C1 segment of cervical spinal cord (tissue), 14 donors: ENCODE measurements at places on chromosomes 7 and 10.

GRCh38 chr7:42495256-42495655 lies 258.2 kb upstream of the GLI3 start:
- no peak for DNase-seq

DNA sequence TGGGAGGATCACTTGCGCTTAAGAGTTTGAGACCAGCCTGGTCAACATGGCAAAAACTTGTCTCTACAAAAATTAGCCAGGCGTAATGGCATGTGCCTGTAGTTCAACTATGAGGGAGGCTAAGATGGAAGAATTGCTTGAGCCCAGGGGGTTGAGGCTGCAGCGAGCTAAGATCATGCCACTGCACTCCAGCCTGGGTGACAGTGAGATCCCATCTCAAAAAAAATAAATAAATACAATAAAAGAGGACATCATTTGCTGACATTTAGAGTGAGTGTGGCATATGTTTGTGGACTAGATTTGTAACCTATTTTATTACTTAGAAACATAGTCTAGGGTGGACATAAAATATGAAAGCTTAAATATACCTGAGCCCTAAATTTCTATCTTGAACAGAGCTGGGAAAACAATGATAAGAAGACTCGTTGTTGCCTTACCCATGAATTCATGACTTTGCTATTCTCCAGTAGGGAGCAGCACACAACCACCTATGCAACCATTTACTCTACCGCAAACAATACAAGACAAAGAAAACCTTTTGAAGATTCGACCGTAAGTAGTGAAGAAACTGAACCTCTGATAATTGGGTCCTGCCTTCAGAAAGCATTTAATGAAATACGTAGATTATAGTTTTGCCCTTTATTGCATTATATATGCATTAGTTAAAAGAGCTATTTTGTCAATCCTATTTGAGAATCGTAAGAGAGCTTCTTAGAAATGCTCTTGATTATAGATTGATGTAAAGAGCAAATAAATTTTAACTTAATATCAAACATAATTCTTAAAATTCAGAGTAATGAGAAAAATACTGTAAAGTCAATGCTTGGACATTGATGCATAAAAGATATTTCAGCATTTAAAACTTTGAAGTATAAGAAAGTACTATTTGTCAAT lies 83.5 kb downstream of the GNAT3 start:
- no peak for DNase-seq

DNA sequence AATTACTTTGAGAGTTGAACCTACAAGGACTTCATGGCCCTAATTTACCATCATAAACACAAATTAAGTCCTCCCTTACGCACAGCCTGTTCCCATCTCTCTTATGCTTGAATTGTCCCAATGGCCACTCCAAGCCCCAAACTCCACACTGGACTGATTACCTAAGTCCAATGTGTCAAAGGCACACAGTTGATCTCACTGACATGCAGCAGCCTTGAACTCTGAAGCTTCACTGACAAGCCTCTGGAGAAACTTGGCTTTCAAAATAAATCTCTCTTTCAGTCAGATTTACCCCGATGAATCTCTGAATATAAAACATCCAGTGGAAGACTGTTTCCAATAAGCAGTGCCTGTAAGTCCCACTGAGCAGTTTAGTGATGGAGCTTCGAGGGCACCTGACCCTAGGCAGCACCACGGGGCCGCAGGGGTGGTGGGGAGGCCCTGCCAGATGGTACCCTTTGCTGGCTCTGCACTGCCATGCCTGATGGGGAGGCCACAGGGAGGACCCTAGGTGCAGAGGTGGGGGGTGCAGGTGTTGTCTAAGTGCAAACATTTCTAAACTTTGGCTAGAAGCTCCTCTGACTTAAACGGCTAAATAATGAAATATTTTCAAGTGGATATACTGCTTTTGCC lies 3.3 kb upstream of the MAT1A start:
- DNase-seq: no peak

DNA sequence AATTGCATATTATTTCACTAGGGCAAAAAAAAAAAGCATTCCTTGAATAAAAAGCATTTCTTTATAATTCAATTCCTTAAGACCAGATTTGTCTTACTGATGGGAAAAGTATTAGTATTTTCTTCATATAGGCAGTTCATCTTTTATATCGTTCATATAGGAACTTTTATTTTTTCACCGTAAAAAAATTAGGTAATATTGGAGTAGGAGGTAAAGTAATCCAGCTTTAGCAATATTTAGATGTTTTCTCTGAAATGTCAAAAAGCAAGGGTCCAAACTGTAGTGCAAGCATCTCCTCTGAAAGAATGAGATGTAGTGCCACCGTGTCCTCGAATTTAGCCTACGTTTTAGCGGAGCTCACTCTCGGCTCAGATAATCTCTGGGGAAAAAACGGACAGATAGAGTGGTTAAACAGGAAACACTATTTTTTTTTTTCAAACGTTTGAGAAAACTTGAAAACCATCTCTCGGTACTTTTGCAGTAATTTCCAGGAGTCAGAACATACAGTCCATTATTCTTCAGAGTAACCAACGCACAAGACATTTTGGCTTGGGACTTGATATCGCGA lies 5.5 kb upstream of the SPAG6 start:
- no peak for DNase-seq

- DNase-seq: no peak
Measured at GRCh38 chr10:131855461-131856401, 45.1 kb upstream of the PPP2R2D start.

- DNase-seq: no peak
Measured at GRCh38 chr7:32881074-32881982, 10.2 kb downstream of the KBTBD2 start.
